Stimulated activated naive CD4-positive, alpha-beta T cell (primary cell): ENCODE measurements at places on chromosomes 1 and 21.

- no peak for DNase-seq
Observed at GRCh38 chr1:157135646-157136045, 2.5 kb downstream of the ETV3 start.

DNA sequence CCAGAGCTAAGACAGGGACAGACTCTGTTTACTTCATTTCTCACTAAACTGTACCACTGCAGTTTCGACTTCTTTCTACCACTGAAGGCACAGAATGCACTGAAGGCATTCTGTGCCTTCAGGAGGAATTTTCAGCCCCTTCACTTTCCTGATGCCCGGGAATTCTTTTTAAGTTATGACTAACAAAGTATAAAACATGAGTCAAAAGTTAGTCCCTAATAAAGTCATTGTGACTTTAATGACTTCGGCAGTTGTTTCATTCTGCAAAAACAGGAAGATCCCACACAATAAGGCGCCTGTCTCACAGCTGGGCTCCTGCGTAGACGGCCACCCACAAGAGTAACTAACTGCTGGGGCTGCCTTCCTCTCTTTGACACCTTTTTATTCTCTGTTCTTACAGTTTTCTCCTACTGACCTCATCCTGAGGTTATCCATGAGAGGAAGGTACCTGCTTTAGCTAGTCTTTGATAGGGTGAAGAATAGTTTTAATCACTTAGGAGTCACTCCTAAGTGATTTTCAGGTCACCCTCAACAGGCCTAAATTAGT lies 183.9 kb upstream of the SGIP1 start:
- peak; percentile 58 for DNase-seq

- no peak for DNase-seq
Observed at GRCh38 chr21:46661642-46662366, 26.3 kb downstream of the PRMT2 start.

GRCh38 chr1:16143566-16144324 lies 12.1 kb downstream of the EPHA2 start:
- DNase-seq: no peak

DNA sequence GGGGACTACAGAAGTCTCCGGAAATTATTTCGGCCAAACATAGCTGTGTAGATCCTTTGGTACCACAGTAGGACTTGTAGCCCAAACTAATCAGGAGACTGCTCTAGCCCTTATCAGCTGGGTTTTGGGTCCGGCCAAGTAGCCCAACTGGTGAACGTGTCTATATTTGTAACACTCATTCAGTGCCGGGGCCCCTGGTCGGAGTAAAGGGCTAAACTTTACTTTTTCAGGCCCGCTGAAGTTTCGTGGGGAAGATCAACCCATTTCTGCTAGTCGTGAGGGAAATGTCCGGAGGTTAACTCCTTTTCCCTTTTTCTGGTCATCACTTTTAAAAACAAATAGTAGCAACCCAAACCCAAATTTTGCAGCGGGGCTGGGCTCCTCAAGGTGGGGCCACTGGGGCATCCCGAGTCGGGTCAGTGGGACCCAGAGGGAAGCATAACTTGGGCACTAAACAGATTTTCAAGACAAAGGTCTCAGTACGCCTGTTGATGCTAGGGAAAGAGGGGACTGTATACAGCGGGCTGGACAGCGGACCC lies 1.7 kb downstream of the LHX9 start:
- no peak for DNase-seq

DNA sequence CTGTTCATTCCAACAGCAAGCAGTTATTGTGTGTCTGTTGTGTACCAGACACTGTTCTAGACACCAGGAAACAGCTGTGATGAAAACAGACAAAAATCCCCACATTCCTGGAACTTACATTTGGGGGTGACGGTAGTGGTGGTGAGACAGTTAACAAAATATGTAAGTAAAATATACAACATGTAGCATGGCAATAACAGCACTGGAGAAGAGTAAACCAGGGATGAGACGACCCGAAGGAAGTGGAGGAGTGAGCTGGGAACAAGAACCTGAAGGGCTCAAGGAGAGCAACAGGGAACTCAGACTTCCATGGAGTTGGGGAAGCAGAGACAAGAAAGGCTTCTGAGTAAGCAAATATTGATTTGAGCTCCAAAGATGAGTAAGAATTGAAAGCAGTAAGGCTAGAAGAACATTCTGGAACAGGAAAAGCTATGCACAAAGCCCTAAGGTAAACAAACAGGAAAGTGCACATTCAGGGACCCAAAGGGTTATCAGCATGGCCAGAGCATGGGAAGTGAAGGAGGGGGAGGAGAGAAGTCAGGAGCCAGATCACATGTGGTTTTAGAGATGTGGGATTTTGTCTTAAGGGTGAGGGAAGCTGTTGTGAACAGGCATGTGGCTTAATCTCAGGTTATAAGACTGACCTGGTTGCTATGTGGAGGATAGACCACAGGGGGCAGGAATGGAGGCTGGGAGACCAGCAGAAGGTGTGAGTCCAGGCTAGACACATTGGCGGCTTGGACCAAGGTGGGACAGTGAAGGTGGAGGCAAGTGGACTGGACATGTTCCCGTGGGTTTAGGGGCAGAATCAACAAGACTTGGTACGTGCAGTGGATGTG lies 7.3 kb downstream of the CSF1 start:
- no peak for DNase-seq

DNA sequence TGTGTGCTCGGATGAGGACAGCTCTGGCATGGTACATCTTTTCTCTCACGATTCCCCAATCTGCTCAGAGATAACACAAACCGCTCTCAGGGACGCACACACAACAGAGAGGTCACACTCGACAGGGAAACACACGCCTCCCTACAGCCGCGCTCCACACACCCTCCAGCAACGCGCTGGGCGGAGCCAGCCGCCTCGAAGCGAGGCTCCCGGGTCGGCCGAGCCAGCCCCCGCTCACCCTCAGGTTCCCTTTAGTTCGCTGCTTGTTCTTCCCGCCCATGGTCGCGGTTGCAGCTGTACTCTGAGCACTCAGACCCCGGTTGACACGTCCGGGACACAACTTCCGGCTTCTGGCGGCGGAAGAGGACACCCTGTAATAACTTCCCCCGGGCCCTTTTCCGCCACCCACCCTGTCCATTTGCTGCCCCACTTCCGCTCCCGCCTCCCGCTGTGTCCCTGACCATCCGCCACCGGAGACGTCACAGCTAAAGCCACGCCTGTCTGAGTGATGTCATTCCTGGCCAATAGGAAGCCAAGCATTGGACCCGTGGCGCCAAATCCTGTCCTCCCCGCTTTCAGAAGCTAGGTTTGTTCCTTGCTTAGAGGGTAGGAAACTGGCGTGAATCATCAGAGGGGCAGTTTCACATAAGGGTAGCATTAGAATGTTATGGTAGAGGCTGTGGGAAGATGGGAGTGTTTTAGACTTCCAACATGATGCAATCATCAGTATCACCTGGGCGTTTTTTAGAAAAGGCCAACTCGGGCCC lies at the start of gene LTN1:
TSS of gene LTN1 (minus strand) at position 352 of the 767 bp plus-strand sequence. CDS start at position 280, 72 bp downstream.
- DNase-seq: peak; percentile 98

- DNase-seq: no peak
Observed at GRCh38 chr1:35727434-35728040, 8.9 kb upstream of the C1orf216 start.

GRCh38 chr1:235552146-235552716 lies 48.0 kb upstream of the B3GALNT2 start:
- no peak for DNase-seq

- no peak for DNase-seq
Observed at GRCh38 chr1:63821091-63822005, 47.5 kb downstream of the ROR1 start.

GRCh38 chr21:44875316-44875700 lies 1.8 kb upstream of the PTTG1IP start:
- DNase-seq: no peak

GRCh38 chr21:30444204-30444603 lies 4.1 kb downstream of the KRTAP15-1 start:
- DNase-seq: no peak

GRCh38 chr21:35025206-35026152 lies 23.6 kb downstream of the RUNX1 start:
- no peak for DNase-seq
